ENCODE measurements at places on chromosomes 6 and 20.

GRCh38 chr6:155116571-155116910 lies 121.4 kb downstream of the TIAM2 start:
- no peak for DNase-seq

GRCh38 chr6:81565071-81565470 lies 187.4 kb downstream of the TENT5A start:
- no peak for DNase-seq

- DNase-seq, result no peak
These were observed 42.2 kb downstream of the FLRT3 start for GRCh38 chr20:14295238-14295637.

GRCh38 chr20:15976047-15976736 lies 597.1 kb downstream of the KIF16B start:
- DNase-seq, result no peak

GRCh38 chr20:38893565-38894090 lies 32.6 kb upstream of the FAM83D start:
- DNase-seq, result no peak

- DNase-seq, result no peak
These were observed 87.4 kb downstream of the CD24 start for GRCh38 chr6:106886922-106887797.

All from fibroblast of skin of left biceps (primary cell).